ENCODE measurements at places on chromosomes 12 and 14.

- no peak for DNase-seq
These were observed 238.8 kb upstream of the SFSWAP start for GRCh38 chr12:131471946-131472732.

DNA sequence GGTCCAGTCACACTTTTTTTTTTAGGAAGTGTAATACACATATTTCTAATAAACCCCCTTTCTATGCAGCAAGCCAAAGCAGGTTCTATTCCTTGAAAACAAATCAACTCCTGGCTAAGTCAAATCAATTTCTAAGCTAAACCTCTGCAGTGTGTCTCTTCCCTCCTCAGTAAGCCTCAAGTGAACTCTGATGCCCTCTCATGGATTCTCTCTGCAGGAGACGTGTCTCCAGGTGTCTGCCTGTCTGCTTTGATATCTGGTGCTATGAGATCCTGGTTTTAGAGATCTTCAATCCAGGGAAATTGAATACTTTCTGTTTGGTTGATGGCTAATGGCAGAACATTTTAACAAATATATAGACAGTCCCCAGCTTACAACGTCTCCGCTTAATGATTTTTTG is 791.7 kb downstream of the AACS start:
- DNase-seq = no peak

- DNase-seq = peak; percentile 64
These were observed at the start of gene LRP10 for GRCh38 chr14:22871224-22872032. LRP10 (plus strand) TSS chr14:22871740; CDS start chr14:22872304, 564 bp downstream.

DNA sequence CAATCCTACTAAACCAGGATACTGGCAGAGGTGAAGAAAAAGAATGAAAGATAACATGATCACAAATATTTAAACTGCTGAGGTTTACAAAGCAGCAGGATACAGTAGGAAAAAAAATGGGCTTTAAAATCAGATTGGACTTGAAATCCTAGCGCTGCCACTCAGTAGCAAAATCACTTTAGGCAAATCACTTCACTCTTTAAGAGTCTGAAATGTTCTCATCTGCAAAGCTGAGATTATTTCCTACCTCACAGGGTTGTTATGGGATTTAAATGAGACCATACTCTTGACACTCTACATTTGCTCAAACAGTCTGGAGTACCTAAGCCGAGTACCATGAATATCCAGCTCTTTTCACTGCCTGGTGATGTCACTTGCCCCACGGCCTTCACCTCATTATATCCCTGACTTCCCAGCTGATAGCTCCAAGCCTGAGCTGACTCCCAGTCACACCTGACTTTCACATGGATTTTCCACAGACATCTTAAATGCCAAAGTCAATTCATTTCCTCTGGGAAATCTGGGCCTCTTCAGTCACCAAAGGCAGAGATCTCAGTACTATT is 60.2 kb downstream of the UBR7 start:
- no peak for DNase-seq

GRCh38 chr14:75459099-75459741 is 31.4 kb downstream of the JDP2 start:
- DNase-seq = no peak

- no peak for DNase-seq
These were observed 154.8 kb upstream of the FAR2 start for GRCh38 chr12:28994179-28994715.

- no peak for DNase-seq
These were observed 43.3 kb upstream of the RASSF3 start for GRCh38 chr12:64566831-64567517.

DNA sequence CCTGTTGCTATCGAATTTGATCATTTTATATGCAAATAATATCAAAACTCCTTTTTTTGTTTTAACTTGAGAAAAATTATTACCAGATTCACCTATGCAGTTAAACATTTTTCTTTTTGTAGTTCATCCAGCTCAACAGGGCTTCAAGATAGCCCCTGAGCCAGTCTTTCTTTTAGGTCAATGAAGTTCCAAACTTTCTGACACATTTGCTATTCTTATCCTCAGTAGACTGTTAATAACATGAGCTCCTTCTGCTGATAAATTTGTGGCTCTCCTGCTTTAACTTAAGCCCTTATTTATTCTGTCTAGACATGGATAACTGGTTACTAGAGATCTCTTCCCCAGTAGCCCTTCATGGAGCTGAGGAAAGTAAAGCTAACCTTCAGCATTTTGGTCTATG is 33.2 kb upstream of the SSPN start:
- DNase-seq = no peak

DNA sequence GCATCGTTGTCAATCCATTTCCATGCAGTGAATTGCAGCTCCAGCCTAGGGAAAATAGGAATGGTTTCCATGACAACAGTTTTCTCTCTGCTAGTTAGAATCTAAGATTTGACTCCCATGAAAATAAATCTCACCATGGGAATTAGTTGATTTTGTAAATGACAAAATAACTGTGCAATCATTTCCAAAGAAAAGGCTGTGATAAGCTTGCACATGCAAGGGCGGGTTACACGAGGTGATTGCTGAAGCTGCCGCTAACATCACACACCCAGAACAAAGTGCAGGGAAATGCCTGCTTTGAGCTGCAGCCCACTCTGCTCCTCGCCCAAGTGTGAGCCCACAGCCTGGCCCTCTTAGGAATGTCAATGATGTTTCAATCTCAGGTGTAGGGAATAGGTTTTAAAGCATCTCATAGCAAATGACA is 53.8 kb downstream of the TRIM9 start:
- DNase-seq = no peak
